ENCODE measurements at places on chromosomes 7 and 10.

DNA sequence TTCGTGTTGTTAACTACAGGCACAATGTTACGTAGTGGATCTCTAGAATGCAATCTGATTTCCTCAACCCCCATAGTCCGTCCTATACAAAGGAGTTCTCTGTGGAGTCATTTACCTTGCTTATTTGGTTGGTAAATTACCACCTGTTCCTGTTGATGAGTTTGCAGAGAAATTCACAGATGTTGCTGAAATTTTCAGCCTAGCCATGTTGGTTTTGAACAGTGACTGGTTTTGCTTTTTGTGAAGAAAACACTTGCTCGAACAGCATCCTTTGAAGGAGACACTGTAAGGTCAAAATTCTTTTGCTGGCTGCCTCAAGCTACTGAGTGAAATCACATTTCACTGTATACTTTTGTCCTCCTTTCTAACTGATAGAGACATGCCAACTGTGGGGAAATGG is 15.4 kb upstream of the PRKCQ start:
- peak; percentile 46 for DNase-seq

- DNase-seq: no peak
These were observed 23.1 kb upstream of the JAZF1 start for GRCh38 chr7:28203508-28204240.

- DNase-seq: no peak
These were observed 6.3 kb upstream of the CDH23 start for GRCh38 chr10:71390461-71390835.

GRCh38 chr10:89419548-89419947 is 5.2 kb downstream of the IFIT5 start:
- no peak for DNase-seq

- no peak for DNase-seq
These were observed 28.1 kb upstream of the SGMS1 start for GRCh38 chr10:50651808-50652207.

DNA sequence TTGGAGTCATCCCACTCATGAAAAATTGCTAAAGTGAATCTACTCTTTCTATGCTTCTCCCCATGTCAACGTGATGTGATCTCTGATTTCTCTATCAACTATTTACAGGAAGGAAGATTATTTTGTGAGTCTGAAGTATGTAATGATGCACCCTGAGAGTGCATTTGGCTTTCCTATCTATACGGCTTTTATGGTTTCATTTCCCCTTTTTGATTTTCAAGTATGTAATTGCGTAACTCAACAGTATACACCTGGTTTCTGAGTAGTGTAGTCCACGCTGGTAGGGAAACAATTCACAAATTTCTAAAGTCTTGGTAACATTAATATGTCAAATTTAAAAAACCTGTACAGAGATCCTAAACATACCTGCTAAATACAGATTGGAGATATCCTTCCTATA is 194.7 kb upstream of the SEMA3A start:
- no peak for DNase-seq

GRCh38 chr10:133038036-133038823 is 49.5 kb upstream of the ADGRA1 start:
- DNase-seq: no peak

GRCh38 chr10:49174261-49174925 is 13.8 kb downstream of the TMEM273 start:
- no peak for DNase-seq

- no peak for DNase-seq
These were observed 71.3 kb upstream of the CSTF2T start for GRCh38 chr10:51770709-51771108.

DNA sequence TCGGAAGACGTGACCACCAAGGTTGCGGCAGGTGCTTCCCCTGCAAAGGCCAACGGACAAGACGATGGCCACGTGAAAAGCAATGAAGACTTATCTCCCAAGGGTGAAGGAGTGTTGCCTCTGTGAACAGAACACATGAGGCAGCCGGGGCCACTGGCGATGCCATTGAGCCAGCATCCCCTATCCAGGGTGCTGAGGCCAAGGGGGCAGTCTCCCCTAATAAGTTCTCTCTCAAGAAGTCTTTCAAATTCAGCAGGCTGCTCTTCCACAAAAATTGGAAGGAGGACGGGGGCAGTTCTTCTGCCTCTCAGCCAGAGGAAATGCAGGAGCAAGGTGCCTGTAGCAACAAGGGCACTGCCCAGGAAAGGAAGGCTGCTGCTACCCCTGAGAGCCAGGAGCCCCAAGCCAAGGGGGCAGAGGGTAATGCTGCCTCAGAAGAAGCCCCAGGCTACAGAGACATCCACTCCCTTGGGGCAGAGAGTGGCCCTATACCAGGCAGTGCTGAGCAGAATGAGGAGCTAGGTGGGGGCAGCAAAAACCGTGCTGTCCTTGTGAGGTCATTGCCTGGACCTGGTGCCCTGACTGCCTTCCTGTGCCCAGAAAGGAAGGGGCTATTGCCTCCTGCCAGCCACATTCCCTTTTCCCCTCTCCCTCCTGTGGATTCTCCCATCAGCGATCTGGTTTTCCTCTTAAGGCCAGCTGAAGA is 17.3 kb downstream of the NT5C2 start:
- DNase-seq: no peak

GRCh38 chr7:143337216-143337615 is 21.3 kb downstream of the CLCN1 start:
- no peak for DNase-seq

DNA sequence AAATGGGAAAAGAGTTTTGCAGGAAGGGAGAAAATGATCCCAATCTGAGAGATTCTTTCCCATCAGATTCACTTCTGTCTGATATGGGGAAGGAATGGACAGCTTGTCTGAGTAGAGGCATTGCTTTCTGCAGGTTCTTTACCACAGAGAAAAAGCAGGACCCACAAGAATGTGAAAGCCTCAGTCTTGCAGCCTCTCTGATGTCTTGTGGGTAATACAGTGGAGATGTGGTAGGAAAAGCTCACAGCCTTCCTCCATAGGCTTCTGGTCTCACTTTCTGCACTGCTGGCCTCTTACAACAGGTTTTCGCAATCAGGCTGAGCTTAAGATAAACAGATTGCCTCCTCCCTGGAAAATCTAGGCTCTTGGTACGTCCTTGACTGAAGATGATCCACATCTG is 551 bp downstream of the IFIT1 start:
- DNase-seq: no peak

DNA sequence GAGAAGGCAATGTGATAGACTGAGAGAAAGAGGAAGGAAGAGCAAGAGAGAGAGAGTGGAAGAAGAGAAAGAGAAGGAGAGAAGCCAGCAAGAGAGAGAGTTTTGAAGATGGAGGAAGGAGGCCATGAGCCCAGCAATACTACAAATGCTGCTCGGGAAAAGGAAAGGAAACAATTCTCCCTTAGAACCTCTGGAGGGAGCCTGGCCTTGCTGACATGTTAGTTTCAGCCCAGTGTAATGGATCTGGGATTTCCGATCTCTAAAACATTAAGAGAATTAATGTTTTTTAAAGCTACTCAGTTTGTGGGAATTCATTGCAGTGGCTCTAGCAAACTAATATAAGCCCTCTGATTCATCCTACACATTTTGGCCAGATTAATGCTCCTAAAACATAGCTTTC is 206.8 kb upstream of the MTPN start:
- no peak for DNase-seq

DNA sequence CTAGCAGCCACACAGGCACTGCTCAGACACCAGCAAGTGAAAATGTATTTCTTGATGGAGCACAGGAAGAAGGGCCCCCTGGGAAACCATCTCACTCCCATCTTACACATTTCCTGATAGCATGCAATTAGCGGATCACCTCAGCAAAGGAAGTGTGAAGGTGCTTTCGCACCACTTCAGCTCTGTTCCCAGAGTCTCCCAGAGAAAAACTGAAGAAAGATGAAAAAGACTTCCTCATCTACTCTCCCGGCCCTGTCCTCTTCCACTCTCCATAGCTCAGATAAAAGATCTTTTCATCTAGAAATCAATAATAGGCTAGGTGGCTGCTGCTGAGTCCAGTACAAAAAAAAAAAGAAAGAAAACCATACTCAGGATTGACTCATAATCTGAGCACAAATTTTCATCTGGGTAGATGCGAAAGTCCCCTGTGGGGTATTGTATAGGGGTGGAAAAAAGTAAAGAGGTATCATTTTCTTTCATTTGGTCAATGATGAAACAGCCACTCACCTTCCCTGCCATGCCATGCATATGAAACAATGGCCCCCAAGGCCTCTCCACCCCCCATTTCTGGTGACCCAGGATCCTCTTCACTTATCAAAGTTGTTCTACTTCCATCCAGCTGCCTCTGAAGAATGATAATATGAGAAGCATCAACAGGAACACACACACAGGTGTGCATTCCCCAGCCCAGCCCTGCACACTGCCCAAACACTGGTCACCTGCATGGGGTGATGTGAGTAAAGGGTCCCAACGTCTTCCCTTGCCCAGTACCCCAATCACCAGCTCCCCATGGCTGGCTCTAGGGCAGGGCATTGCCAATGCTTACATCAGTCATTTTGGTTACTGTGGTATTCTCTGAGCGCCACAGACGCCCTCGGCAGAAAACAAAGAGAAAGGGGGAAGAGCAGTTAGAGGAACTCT is 48.8 kb upstream of the DGKI start:
- no peak for DNase-seq

DNA sequence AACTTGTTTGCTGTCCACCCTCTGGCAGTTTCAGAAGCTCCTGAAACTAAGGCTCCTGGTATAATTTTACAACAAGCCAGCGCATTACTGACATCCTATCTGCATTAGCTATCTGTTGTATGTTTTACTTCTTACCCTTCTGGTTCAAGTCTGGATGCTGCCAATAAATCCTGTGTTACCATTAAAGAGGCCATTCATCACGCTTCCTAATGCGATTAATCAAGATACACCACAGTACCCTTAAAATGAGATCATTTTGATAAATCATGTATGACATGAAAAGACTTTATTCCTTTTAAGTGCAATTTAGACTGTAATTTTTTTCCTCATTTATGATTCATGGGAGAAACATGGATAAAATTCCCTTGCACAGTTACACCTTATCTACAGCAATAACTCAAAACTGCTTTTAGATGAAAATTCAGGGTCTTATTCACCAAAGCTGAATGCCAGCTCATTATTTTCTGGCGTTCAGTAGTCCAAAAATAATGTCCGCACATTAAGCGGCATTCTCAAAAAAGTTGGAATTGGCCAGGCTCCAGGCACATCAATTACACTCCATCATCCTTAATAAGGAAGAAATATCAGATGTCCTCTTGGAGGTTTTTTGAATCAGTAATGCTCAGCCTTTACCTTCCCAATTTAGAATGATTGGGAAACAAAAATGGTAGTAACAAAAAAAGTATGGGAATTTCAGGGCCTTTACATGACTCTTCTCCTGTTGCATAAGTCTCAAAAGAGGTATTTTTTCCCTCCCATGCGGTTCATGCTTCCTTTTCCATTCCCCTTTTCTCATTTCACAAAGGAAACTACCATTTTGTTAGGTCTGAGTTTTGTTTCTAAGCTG is 878.5 kb downstream of the LRMDA start:
- no peak for DNase-seq

- no peak for DNase-seq
These were observed 76.2 kb downstream of the ZNF22 start for GRCh38 chr10:45076891-45077290.

DNA sequence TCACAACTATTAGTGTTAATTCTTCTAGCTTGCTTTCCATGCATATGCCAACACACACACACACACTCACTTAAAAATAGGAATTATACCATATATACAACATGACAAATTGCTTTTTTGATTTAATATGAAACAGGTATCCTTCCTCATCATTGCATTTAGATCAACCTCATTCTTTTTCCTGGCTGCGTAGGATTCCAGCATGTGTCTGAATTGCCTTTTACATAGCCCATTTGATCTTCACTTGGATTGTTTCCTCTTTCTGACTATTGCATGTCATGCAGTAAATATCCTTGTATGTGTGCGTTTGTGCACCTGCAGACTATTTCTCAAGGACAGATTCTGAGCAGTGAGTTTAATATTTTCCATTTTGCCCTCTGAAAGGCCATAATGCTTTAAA is 28.2 kb downstream of the TACR2 start:
- no peak for DNase-seq

- no peak for DNase-seq
These were observed 67.6 kb downstream of the CDK6 start for GRCh38 chr7:92768501-92769393.

GRCh38 chr7:134678115-134678514 is 31.5 kb downstream of the BPGM start:
- no peak for DNase-seq

GRCh38 chr10:101052285-101052684 is 9.5 kb upstream of the KAZALD1 start:
- no peak for DNase-seq

DNA sequence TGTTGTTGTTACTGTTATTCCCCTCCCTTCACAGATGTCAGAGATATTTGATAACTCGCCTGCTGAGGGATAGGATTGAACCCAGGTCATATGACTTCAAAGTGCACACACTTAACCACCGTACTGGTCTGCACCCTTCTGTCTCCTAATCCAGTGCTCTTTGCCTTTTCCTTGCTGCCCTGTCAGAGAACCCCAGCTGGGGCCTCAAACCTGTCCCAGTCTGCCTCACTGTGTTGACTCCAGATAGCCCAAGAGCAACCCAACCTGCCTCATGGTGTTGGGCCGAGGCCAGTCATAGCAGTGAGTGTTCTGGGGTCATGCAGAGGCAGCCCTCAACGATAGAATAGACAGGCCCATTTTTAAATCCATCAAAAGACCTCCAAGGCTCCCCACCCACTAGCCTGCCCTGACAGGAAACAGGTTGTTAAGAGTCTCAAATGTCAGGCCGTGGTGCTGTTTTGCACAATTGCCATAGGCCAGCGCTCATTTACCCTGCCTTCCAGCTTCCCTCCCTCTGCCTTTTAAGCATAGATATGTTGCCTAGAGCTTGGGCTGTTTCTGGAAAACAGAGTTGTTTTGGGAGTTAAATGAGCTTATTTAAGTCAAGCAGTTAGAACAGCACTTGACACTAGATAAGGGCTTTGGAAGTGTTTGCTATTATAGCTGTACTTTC is 37.0 kb upstream of the PDCD4 start:
- peak; percentile 50 for DNase-seq

GRCh38 chr10:71251319-71251718 is 38.9 kb downstream of the UNC5B start:
- no peak for DNase-seq

GRCh38 chr7:114631249-114631822 is 216.7 kb downstream of the FOXP2 start:
- no peak for DNase-seq

DNA sequence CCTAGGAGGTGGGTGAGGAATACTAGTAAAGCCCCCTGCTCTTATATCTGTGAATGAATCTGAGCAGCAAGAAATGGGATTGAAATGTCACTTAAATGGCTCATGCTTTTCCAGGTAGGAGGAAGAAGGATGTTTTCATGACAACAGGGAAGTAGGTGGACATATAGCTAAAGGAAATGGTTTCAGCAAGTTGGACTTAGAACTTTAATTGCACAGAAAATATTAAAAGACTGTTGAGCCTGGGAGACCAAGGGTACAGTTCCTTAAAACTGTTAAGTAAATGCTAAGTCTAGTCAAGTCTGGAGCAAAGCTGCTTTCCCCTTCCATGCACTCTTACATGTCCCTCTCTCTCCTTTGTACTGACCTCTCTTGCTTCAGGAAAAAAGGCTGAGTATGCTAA is 301.3 kb downstream of the HGF start:
- DNase-seq: no peak

All from CD8-positive, alpha-beta memory T cell (primary cell).